NCI-H446 treated with DMSO at 0.1 percent for 48 hours (cell line): ENCODE measurements at places on chromosomes 5 and 9.
A peak's percentile ranks its signal among the peaks of the same experiment; 100 is the strongest.

GRCh38 chr9:134671341-134672113, 29.9 kb downstream of the COL5A1 start:
- DNase-seq = no peak

DNA sequence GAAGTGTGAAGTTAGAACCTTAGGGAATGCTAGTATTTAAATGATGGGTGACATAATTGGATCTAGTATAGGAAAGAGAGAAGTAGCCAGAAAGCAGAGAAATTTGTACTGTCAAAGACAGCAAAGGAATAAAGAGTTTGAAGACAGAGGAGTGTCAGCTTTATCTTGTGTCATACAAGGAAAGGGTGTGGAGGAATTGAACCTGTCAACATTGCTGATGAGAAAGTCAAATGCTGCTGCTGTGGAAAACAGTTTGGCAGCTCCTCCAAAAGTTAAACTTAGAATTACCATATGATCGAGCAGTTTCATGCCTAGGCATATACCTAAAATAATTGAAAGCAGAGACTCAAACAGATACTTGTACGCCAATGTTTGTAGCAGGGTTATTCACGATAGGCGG, 63.7 kb downstream of the DENND4C start:
- DNase-seq = no peak

GRCh38 chr9:346111-346571, 131.5 kb downstream of the DOCK8 start:
- DNase-seq = no peak

DNA sequence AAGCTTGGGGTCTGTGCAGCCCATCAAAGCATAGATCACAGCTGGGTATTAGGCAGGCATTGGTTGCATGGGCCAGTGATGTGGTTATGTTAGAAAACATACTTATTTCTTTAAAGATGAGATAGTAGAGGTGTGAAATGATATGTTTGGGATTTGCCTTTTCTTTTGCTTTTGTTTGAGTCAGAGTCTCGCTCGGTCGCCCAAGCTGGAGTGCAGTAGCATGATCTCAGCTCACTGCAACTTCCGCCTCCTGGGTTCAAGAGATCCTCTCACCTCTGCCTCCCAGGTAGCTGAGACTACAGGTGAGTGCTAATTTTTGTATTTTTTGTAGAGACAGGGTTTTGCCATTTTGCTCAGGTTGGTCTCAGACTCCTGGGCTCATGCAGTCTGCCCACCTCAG, 84.8 kb downstream of the PDE6A start:
- DNase-seq = no peak

DNA sequence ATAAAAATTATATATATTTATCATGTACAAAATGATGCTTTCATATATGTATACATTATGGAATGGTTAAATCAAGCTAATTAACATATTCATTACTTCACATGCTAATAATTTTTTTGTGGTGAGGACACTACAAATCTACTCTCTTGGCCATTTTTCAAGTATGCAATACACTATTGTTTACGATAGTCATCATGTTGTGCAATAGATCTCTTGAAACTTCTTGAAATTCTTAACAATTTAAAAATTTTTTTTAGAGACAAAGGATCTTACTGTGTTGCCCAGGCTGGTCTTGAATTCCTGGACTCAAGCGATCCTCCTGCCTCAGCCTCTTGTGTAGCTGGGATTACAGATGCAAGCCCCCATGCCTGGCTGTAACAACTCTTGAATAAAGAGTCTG, 45.2 kb upstream of the SHOC1 start:
- DNase-seq = no peak

DNA sequence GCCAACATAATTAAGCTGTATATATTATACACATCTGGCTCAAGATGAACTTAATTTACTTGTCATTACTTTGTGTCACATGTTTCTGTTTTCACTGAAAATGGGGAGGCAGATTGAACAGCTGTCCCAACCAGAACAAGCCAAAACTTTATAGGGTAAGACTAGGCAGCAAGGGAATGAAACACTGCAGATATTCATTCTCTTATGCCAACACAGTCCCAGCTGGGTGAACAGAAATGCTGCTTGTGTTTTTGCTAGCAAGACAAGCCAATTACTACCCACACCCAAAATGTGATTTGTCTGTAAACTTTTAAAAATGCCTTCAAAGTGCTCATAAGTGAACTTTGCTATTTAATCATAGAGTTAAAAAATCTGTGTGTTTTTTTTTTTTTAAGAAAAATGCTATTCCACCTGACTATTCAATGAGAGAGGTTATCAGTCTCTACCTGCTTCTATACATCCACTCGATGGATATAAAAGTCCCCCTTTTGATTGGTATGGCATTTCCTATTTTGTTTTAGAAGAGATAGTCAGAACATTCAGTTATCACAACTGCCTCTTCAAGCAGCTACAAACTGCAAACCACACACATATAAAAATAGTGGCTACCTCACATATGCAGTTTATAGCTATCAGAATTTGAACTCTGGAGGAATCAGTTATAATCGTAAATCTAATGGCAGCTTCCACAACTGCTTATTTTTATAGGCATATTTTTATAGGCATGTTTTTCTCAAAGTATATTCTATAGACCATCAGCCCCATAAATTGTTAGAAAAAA, 91.9 kb upstream of the PPP1R2B start:
- DNase-seq = no peak

DNA sequence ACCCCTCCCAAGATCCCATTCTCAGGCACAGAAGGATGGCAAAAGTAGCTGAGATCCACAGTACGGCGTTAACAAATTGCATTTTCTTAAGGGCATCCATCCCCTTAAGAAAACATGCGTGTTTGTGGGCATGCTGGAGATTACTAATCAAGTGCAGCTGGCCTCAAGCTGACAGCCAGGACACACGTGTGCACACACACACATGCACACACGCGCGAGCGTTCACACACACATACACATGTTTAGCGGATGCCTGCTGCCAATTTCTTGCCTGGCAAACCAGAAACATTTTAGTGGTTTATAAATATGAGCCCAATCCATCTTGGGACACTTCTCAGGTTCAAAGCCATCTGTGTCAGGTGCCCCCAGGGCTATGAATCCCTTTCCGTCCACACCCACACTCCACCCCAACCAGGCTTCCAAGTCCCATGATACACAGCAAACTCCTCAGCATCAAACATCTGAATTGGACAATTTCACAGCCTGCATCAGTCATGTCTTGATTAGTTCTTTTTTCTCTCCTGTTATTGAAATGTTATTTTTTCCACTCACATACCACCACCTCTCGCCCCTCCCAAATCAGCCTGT, 23.5 kb upstream of the SMIM23 start:
- DNase-seq = no peak

GRCh38 chr9:69137311-69137710, 36.8 kb upstream of the TJP2 start:
- DNase-seq = no peak

DNA sequence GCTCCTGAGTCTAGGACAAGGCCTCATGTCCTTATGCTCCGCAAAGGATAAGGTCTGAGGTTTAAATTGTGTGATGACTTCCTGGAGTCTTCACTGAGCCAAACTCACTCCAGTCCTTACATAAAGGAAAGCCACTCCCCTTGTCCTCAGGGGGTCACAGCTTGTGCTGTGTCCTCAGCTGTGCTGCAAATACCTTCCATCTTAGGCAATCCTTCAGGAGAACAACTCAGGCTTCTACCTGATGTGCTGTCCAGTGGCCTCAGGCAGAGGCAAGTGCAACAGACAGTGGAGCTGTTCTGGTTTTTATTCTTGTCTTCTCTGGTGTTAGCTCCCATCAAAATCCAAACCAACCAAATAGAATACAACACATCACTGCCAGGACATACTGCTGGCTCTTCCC, 151.5 kb downstream of the TAF11L14 start:
- DNase-seq = no peak

DNA sequence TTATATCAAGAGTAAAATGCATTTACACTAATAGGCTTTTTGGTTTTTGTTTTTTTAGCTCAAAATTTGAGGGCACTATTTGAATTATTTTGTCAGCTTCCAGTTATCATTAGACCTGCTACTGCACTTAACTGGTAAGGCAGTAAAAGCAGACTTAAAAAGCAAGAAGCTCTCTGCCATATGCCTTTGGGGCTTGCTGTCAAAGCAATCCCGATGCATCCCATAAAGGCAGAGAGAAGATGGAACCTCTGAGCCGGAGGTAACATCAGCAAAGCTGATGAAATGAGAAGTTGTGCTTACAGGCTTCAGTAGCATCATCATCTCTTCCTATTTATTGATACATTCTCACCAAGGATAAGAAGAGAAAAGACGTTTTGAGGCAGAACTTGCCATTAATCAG, 1414.3 kb upstream of the CDH6 start:
- DNase-seq = no peak

DNA sequence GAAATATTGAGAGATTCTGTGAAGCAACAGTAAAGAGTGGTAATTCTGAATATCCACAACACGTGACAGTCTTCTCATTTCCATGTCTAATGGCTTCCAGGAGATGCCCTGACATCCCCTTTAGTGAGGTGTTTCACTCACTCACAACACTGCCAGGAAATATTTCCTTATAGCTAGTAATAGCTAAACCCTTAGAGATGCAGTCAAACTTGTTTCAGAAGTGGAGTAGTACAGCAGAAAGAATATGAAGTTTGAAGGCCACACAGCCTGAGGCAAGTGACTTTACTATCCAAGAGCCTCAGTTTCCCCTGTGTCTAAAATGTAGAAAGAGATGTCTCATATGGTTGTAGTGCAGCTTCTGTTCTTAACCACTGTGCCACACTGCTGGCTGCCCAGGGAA, 139.2 kb downstream of the CDK5RAP2 start:
- DNase-seq = no peak

- DNase-seq = no peak
These were observed 58.3 kb downstream of the TRIO start for GRCh38 chr5:14201325-14202045.

DNA sequence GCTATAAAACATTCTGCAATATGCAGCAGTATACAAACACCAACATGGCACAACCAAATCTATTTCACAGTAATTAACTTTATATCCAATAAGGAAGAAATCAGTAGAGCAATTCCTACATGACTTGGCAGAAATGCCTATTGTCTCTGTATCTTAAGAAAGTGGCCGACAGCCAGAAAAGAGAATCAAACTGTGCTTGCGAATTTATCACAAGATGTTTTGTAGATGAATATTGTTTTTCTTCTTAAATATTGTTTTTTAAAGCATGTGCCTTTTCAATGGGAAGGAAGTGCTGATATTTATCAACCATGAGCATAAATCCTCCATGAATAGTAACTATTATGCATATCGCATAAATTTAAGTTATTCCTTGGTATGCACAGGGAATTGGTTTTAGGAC, 501.7 kb upstream of the DMAC1 start:
- no peak for DNase-seq

- peak; percentile 72 for DNase-seq
These were observed 275.6 kb upstream of the SLC30A5 start for GRCh38 chr5:68818057-68818695.

DNA sequence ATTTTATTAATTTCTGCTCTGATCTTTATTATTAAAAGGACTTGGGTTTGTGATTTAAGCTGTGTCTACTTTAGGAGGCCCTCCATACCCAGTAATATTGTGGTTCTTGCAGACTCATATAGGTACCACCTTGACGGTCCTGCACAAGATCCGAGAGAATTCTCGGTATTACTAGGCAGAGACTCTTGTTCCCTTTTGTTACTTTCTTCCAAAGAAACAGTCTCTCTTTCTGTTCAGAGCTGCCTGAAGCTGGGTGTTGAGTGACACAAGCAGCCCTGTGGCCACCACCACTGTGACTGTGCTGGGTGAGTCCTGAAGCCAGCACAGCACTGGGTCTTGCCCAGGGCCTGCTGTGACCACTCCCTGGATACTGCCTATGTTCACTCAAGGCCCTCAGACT, 666.6 kb downstream of the SEMA5A start:
- no peak for DNase-seq

DNA sequence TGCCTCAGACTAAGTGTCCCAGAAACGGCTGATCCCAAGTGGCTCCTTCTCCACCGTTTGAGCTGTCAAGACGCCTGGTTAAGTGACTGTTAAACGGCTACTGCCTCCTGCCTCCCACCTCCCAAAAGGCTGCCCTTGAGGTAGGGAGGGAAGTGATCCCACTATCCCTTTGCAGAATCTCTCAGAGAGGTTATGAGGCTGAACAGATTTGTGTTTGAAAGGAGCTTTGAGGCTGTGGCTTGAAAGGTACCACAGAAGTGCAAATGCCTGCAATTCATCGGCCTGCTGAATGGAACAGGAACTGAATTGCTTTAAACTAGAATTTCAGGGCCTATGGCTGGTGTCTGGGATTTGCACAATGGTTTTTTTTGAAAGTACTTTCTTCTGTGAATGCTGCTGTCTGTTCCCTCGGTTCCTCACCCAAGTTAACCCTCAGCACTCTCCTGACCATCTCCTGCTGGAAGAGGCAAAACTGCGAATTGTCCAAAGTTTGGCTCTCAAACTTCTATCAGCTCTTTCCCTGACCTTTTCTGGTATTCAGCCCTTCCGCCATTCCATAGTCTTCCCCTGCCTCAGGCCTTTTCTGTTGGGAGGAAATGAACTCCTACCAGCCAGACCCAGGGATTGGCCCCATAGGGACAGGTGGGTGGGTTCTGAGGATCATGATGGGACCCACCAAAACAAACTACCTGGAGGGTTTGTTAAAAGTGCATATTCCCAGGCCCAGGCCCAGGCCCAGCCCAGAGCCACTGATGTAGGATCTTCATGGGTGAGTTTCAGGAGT, 453.3 kb downstream of the KDM4C start:
- DNase-seq = no peak

DNA sequence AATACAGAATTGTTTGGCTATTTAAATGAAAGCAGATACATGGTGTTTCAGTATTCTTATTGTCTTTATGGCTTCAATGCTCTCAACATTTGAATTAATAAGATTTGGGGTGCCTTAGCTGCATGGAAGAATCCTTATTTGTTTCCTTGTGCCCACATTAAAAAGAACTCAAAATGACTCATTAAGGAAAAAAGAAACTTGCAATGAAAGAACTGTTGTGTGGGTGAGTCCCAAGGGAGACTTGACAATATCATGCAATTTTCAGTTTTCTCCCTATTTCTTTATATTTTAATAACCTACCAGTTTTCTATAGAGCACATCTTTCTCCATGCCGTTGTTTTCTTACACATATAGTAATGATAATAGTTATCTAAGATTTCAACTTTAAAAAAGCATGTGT, 404.0 kb downstream of the PDE4D start:
- DNase-seq = peak; percentile 22

DNA sequence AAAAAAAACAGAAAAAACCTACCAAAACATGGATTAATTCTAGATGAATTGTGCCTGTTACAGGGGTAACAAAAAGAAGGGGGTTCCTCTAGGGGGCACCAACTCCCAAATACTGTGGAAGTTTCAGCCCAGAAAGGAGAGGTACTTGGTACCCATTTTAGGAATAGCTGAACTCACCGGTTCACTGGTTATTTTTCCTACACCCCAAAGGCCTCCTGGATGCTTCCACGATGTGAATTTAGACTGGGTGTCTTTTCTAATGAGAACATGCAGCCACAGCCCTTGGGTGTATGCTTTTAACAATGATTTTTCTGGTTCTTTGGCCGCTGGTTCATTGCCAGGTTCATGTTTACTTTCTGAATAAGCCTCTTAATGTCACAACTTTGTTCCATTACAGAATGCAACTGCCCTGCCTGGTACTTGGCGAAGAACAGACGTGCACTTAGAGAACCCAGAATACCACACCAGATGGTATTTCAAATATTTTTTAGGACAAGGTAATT, 46.7 kb downstream of the GARNL3 start:
- peak; percentile 54 for DNase-seq

- DNase-seq = no peak
These were observed 18.9 kb upstream of the NPR3 start for GRCh38 chr5:32692036-32692746.

GRCh38 chr9:135905380-135906258, 1.7 kb downstream of the CAMSAP1 start:
- DNase-seq = no peak
